ENCODE measurements at places on chromosomes 11 and 22. TPM values are rescaled to one million over a fixed set of nuclear protein-coding genes. Genes with fewer than 3 reads are reported as not detected.

OR5I1 gene
- total RNA-seq, result not detected

LAYN gene
- 4.9 TPM for total RNA-seq

AP2A2 gene
- 36.2 TPM for total RNA-seq

NLRP14 gene
- not detected for total RNA-seq

VSIG2 gene
- total RNA-seq, result not detected

SWAP70 gene
- 30.0 TPM for total RNA-seq

SLC22A9 gene
- not detected for total RNA-seq

RASD2 gene
- 0.80 TPM for total RNA-seq
